PC-9 (cell line): ENCODE measurements at places on chromosomes 1 and 21.
A peak's percentile ranks its signal among the peaks of the same experiment; 100 is the strongest.

DNA sequence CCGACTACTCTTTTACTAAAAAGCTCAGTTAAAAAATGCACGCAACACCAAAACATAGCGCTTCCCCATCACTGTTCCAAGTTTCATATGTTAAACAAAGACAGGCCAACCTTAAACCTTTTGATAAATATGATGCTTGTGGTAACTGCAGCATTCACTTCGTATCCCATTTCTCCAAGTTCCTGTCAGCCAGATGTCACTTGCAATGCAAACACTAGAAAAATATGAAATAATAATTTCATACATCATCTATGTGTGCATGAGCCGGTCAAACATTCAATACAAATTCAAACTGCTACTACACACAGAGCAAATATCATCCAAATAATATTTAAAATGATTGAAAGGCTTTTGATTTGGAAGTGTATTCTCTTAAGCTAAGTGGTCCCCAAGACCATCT is 636.5 kb downstream of the LMO4 start:
- DNase-seq = no peak

DNA sequence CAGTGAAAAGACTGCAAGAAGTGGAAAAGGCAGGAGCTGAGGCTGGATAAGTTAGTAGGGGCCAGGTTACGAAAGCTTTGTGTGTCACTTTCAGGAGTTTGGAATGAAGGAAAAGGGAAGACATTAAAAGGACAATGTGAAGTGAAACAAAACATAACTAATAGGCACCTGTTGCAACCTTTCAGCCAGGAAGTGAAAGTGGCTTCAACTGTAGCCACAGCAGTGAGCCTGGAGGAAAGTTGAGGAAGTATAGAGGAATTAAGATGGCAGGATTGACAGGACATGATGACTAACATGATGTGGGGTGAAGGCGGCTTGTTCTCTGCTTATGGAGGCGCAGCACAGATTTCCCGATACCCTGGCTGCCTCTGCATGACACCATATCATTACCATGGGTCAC is 68.9 kb downstream of the C4BPA start:
- DNase-seq = no peak

DNA sequence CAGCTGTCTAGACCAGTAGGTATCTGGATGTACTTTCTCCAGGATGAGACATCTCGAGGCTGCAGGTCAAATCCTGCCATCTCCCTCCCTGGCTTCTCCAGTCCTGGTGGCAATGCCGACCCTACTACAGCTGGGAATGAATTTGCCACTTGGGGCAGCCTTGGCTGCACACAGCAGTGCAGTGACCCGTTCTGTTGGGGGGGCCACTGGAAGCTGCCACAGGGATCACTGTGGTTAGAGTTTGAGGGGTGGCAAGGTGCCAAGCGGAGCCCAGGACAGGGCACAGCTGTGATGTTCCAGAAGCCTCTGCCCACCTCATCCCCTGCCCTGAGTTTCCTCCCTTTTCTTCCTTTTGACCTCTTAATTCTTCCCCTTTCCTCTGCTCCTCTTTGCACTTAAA is 17.1 kb downstream of the COL6A2 start:
- no peak for DNase-seq

- DNase-seq = peak; percentile 13
Observed at GRCh38 chr1:54798206-54798605, 2.9 kb downstream of the TTC22 start.
